ENCODE measurements at places on chromosomes 13 and 19.

DNA sequence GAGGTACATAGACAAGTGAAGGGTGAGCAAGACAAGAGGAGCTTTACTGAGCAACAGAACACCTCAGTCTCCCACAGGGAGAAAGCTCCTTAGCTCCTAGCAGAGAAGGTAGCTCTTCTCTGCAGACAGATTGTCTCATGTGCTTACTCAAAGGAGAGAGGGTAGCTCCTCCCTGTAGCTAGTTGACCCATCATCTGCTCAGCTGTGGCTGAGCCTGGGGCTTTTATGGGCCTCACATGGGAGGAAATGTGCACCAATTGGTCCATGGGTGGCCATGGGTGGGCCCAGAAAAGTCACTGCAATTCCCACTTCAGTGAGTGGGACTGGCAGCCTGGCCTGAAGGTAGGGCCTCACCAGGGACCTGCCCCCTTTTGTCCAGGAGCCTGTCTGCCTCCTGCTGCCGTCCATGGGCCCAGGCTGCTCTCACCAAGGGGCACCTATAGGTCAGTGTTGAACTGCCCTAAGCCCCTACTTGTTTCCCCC is 246.2 kb downstream of the GPC6 start:
- no peak for DNase-seq

DNA sequence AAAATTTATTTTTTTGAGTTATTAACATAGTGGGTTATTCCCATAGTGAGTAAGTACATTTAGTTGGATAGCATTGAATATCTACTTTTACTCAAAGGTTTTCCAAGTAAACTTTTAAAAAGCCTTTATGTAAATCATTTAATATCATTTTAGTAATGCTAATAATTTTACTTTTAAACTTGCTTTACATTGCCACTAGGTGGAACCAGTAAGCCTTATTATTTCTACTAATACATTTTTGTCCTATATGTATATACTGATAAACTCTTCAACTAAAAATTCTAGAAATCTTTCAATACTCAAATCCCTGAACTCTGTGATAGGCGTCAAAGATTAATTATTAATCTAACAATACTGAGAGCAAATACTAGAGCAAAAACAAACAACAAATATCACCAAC is 1709.2 kb upstream of the PCDH20 start:
- no peak for DNase-seq

GRCh38 chr19:51514866-51515481 is 13.4 kb upstream of the SIGLEC12 start:
- DNase-seq: peak; percentile 74

- no peak for DNase-seq
Measured at GRCh38 chr19:53432088-53432661, 391 bp downstream of the ZNF761 start.

DNA sequence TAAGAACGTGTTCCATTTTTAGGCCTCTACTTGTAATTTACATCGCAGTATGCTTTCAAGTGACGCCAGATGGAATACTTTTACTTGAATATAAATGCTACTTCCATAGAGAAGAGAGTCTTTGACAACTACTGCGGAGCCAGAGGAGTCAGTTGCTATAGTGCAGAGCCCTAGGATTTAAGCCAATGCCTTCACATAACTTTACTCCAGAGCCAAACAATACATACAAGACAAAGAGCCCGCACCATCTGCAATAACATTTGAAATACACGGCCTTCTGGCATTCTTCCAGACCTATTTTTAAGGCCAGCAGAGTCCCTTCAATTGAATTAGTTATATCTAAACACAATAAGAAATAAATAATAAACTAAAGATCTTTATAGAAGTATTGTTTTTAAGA is 59.4 kb downstream of the XPO4 start:
- no peak for DNase-seq

DNA sequence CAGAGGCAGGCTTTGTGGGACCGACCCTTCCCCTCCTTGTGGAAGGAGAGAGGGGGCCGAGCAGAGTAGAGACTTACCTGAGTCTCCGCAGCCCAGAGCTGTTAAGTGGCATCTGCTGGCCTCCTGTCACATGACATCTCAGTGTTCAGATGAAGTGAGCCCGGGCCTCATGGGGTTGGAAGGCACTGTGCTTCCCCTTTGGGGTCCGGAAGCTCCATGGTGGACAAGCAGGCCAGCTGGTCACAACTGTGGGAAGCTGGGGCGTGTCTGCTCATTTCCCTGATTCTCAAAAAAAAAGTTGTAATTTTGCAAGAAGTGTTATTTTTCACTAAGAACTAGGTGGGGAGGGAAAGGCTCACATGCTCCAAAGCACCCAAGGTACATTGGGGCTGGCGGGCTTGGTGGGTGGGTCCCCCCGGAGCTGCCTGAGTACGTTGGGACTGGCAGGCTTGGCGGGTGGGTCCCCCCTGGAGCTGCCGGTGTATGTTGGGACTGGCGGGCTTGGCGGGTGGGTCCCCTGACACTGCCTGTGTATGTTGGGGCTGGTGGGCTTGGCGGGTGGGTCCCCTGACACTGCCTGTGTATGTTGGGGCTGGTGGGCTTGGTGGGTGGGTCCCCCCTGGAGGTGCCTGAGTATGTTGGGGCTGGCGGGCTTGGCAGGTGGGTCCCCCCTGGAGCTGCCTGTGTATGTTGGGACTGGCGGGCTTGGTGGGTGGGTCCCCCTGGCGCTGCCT is 18.2 kb upstream of the DCUN1D2 start:
- no peak for DNase-seq

DNA sequence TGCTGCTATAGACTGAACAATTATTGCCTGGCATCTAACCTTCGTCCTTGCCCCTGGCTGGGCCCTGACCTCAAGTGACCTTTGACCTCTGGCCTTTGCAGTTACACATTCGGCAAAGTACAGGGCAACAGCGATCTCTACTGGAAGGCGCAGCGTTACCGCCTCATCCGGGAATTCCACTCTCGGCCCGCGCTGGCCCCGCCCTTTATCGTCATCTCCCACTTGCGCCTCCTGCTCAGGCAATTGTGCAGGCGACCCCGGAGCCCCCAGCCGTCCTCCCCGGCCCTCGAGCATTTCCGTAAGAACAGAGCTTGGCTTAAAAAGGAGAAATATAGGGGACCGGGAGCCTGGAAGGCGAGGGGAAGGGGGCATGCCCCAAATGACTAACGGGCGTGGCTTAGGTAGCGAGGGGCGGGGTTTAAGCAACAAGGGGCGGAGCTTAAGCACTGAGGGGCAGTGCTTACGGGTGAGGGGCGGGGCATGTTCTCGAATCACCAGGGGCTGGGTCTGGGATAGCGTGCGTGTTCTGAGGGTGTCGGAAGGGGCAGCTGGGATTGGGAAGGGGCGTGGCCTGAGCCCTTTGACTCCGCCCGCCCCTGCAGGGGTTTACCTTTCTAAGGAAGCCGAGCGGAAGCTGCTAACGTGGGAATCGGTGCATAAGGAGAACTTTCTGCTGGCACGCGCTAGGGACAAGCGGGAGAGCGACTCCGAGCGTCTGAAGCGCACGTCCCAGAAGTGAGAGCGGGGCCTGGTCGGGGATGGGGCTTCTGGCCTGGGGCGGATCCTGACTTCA is 52.7 kb downstream of the TRPM4 start:
- peak; percentile 62 for DNase-seq

DNA sequence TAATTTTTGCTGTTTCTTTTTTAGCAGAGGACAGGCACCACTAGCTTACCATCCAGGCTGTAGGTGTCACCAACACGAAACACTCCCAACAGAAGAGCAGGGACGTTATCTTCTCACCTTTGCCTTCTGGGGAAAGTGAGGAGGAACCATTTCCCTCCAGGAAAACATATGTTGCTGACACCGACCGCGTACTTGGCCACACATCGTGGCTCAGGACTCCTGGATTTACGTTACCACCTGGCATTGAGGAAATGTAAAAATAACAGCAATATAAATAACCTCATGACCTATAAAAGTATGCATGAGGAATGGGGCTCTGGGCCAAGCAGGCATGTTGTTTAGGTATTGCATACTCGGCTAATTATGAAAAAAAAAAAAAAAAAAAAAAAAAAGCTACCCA is 525.1 kb downstream of the MYO16 start:
- DNase-seq: no peak

- no peak for DNase-seq
Measured at GRCh38 chr13:39603424-39603947, 493 bp upstream of the LHFPL6 start.

DNA sequence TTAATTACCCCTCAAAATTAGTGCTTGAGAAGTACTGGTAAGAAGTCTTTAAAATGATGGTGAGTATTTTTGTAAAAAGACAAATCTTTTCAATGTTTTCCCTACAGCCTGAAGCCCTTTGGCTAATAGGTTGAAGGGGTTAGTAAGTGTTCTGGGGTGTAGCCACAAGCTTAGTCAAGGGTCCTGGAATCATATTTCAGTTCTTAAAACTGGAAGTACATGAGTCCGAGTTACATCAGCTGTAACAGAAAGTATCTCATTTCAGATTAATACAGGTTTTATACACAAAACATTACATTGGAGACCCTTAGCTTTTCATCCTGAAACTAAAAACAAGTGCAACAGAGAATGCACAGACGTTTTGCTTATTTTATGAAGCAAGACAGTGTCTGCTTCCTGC is 52.7 kb upstream of the TEX29 start:
- DNase-seq: no peak

- no peak for DNase-seq
Measured at GRCh38 chr13:32880636-32881035, 135.6 kb upstream of the KL start.

- DNase-seq: no peak
Measured at GRCh38 chr13:77185721-77186120, 141.2 kb downstream of the MYCBP2 start.

- DNase-seq: no peak
Measured at GRCh38 chr19:38557205-38557799, 60.5 kb downstream of the MAP4K1 start.

DNA sequence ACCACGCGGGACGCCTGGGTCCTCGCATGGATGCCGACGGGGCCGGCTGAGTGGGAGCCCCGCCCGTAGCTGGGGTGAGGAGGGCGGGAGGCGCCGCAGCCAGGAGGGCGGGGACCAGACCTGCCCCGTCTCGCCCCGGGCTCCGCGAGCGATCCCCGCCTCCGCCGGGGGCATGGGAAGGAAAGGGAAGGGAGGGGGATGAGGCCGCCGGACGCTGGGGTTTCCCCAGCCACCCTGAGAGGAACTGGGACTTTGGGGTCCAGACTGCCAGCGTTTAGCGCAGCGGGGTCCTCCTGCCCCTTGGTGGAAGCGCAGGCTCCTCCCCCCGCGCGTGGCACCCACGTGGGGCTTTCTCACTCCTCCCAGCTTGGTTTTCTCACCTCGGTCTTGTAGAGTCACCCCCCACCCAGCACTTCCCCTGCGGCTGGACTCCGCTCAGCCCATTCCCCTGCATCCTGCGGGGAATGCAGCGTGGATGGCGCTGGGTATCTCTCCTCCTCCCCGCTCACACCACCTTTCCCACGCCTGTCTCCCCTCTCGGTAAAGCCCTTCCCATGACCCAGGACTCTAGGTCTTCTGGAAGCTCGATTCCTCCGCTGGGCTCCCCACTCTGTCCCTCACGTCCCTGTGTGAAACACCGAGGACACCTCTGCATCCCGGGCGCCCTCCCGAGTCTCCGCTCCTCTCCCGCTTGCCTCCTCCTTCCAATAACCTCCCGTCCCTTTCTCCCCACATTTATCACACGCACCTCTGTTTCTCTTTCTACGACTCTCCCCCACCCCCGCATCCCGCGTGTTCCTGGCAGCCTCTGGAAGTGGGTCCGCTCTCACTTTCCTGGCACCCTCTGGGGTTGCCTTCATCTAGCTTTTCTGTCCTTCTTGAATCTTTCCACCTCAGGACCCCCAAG is 2.1 kb downstream of the TGFB1 start:
- DNase-seq: peak; percentile 94

GRCh38 chr19:1122021-1122971 is 18.5 kb downstream of the GPX4 start:
- DNase-seq: no peak

- no peak for DNase-seq
Measured at GRCh38 chr19:38190793-38191192, 33.2 kb downstream of the DPF1 start.

- DNase-seq: peak; percentile 31
Measured at GRCh38 chr19:42683917-42684513, 56.3 kb downstream of the PSG3 start.

DNA sequence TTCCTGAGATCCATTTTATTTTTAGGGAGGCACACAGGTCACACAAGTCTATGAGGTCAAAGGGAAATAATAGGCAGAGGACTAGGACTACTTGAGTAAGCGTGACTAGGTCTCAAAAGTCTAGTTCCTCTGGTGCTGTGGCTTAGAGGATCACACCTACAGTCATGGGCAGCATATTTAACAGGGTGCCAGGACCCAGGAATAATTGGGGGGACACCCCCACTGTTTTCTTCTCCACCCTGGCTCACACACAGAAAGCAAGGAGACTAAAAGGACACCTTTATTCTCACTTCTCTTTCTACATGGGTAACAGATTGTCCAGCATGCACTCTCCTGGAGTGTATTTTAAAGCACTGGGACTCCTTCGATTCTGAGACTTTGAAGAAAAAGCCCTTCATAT is 26.2 kb downstream of the OXGR1 start:
- DNase-seq: no peak

GRCh38 chr13:99313501-99313900 is 6.3 kb upstream of the GPR183 start:
- no peak for DNase-seq

- no peak for DNase-seq
Measured at GRCh38 chr13:93262729-93263345, 36.2 kb downstream of the GPC6 start.

DNA sequence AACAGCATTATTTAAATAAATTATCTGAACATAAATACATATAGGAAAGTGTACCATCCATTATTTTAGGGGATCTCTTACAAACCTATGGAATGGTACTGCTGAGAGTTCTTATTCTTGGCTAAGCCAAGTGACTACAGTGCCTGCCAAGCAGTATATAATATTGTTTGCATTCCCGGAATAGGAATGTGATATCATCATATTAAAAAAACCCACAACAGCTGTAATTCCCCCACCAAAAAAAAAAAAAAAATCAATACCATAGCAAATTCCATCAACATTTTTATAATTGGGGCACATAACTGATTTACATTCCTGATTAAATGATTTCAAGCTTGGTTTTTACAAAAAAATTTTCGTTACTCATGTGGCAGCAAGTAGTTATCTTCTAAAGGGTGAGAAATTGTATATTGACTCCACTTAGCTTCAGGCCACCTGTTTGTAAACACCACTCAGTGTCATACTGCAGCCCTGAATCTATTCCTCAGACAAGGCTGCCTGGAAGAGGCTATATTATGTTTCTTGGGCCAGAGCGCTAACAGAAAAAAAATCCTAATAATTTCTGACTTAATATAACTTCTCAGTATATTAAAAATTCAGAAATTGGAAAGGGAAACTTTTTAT is 278.1 kb downstream of the DNAJC15 start:
- DNase-seq: no peak

GRCh38 chr13:24217601-24218281 is 57.2 kb downstream of the SPATA13 start:
- DNase-seq: no peak

DNA sequence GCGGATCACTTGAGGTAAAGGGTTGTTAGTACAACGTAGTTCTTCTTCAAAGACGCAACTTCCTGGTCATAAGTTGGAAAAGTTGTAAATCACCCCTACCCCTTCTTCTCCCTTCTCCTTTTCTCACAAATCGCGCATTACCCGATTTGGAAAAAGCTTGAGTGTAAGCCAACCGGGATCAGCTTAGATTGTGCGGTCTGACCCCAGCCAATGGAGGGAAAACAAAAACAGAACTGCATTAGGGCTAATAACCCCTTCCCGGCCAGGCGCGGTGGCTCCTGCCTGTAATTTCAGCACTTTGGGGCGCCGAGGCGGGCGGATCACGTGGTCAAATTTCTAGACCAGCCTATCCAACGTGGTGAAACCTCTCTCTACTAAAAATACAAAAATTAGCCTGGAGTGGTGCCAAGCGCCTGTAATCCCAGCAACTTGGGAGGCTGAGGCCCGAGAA is 806 bp downstream of the ZNF90 start:
- peak; percentile 22 for DNase-seq
